Tongue (tissue), 3 donors: ENCODE measurements at places on chromosomes 5 and 9.

DNA sequence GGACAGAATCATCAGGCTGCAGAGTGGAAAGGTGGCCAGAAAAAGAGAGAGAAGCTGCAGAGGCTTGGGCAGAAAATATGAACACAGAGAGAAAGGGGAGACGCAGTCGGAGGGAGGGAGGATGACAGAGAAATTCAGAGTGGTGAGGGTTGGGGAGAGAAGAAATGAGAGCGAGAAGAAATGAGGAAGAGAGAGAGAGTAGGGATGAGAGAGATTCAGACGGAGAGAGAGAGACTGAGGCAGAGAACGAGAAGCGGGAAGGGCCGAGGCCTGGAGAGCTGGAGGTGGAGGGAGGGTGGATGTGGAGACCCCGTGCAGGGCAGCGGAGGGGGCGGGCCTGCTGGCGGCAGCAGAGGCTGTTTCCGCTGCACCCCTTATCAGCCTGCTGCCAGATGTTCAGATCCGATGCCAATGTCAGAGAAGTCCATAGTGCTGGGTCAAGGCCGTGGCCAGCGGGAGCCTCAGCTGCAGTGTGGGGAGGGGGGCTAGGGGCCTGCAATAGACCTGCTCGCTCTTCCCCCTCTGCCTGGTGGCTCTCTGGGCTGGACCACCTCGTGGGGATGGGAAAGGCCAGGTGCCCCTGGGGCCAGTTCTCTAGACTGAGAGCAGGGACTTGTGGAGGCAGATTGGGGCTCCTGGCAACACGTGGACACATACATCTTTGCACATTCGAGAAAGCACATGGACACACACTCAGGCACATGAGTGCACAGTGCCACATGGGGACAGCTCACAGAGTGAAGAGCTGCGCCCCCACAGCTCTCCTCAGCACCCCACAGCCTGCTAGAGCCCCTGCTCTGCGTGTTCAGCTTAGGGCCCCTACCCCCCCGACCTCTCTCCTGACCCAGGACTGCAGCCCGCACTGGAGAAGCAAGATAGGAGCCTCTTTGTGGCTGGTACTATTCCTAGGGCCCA is 4.9 kb upstream of the NR5A1 start:
- no peak for DNase-seq

DNA sequence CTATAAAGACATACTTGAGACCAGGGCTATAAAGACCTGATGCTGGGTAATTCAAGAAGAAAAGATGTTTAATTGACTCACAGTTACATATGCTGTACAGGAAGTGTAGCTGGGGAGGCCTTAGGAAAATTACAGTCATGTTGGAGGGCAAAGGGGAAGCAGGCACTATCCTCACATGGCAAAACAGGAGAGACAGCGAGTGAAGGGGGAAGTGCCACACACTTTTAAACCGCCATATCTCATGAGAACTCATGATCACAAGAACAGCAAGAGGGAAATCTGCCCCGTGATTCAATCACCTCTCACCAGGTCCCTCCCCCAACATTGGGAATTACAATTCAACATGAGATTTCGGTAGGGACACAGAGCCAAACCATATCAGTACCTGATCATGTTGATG is 89.9 kb upstream of the ADAMTSL1 start:
- DNase-seq, result no peak

GRCh38 chr5:132492386-132493125 is 2.0 kb upstream of the IRF1 start:
- no peak for DNase-seq

GRCh38 chr9:136667214-136667939 is 4.7 kb downstream of the EGFL7 start:
- DNase-seq, result no peak

- DNase-seq, result no peak
These were observed 18.9 kb downstream of the SLCO4C1 start for GRCh38 chr5:102277144-102277543.

GRCh38 chr9:132878695-132879456 is at the start of gene SPACA9:
SPACA9 (plus strand) TSS chr9:132878898; CDS start chr9:132883948, 5,050 bp downstream.
- peak; percentile 82 for DNase-seq
